Stimulated activated CD4-positive, alpha-beta T cell treated with anti-CD3 and anti-CD28 coated beads, Interleukin-4, amount 100 ng/mL, for 4 hours (primary cell): ENCODE measurements at places on chromosomes 7 and 10.

DNA sequence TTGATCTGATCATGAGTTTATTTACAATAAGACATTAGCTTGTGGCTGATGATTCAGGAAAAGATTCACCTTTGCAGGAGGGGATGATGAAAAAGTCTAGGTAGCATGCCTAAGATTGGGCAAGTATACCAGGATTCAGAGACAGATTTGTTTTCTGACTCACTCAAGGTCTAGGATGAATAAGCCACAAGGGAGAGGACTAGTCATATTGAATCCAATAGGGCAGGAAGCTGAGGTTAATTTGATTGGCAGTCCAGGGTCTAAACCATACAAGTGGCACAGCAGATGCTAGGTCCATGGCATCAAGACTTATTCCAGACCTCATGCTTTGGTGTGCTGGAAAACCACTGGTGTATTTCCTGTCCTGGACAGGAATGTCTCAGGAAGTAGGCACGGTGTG is 1133.4 kb downstream of the XPNPEP1 start:
- no peak for DNase-seq

GRCh38 chr7:12257582-12257981 is 46.5 kb downstream of the TMEM106B start:
- no peak for DNase-seq

DNA sequence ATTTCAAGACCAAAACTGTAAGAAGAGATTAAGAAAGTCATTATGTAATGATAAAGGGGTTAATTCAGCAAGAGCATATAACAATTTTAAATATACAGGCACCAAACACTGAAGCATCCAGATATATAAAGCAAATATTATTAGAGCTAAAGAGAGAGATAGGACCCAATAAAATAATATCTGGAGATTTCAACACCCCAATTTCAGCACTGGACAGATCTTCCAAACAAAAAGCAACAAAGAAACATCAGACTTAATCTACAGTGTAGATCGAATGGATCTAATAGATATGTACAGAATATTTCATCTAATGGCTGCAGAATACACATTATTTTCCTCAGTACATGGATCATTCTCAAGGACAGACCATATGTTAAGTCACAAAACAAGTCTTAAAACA is 151.3 kb downstream of the COBL start:
- no peak for DNase-seq

DNA sequence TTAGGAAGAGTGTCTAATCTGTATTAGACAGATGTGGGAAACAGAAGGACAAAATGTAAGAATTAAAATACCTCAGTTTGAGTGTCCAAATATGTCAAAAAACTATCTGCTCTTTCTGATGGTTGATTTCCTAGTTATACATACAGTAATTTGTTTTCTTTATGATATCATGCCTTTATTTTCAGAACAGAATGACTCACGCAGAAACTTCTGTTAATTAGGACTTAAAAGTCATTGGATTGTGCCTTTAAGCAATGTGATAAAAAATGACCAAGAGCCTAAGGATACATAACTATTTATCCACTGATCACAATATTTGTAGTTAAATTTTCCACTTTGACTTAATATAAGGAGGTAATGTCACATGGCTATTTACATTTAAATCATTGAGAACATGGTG is 206.7 kb upstream of the PTPRZ1 start:
- no peak for DNase-seq

DNA sequence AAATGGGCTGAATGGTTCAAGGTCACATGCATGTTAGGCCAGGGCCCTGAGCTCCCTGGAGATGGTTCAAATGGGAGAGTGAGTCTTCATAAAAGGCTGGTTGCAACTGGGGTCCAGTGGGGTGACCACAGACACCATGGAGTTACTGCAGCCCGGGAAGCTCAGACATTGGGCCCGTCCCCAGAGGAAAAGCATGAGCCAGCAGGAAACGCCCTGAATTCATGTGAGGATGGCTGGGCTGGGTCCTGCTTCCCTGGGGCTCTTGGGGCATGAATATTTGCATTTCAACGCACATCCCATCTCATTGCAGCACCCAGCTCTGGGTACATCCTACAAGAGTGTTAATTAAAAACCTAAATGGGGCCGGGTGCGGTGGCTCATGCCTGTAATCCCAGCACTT is 549.0 kb downstream of the TCERG1L start:
- DNase-seq, result no peak

DNA sequence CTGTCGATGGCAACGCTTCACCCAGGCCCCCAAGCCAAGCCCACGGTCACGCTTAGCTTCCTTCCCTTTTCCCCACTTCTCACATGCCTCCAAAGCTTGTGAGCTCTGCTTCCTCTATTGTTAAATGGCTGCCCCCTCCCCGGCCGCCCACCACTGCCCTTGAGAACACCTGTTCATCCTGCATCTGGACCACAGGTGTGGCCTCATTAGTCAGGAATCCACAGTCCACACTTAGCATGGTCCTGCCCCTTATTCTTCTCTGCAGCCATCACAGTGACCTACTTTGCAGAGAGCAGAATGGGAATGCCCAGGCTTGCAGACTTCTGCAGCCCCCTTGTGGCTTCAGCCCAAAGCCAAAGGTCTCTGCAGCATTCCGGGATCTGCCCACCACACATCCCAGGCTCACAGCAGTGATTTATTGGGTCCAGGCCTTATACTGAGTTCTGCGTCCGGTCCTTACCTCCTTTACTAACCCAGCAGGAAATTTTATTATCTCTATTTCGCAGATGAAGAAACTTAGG is 66.9 kb downstream of the PTPRE start:
- no peak for DNase-seq

GRCh38 chr10:15083674-15084501 is 4.7 kb downstream of the ACBD7 start:
- DNase-seq, result no peak

DNA sequence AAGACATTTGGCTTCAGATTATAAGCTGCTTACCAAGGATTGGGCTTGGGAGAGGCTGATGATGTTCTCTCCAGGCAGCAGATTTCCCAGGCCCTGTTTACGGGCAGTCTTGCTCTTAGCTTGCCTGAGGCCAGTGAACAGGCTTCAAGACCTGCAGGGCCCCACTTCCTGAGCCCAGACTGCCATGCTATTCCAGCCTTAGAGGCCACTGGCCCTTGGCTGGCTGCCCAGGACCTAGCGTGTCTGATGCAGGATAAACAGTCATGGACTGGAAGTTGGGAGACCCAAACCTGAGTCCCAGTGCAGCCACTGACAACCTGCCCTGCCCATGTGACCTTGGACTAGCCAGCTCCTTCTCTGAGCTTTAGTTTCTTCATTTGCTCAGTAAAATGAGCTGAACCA is 2.9 kb downstream of the PRXL2A start:
- DNase-seq, result no peak

GRCh38 chr10:92203919-92204623 is 86.8 kb downstream of the CPEB3 start:
- DNase-seq, result no peak

GRCh38 chr7:79182283-79182682 is 271.2 kb downstream of the MAGI2 start:
- no peak for DNase-seq

- DNase-seq, result no peak
These were observed 32.7 kb downstream of the KCNMA1 start for GRCh38 chr10:77604941-77605351.
